Activated effector memory CD4-positive, alpha-beta T cell treated with anti-CD3 and anti-CD28 coated beads, Interleukin-2, amount 50 U/mL, for 16 hours (primary cell): ENCODE measurements at places on chromosomes 13 and 19.

DNA sequence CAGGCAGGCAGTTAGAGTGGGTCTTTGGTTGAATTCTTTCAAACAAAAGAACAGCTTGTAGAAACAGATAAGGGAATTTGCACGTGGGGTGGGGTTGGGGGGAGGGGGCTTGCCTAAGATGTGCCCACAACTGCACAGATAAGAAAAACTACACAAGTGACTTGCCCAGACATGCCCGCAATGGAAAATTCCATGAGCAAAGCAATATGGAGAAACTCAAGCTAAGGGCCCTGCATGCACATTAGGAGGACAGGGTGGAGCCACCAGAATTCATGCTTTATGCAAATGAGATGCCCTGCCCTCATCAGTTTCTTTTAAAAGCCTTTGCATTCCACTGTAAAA lies 755.6 kb upstream of the MIR17HG start:
- DNase-seq: no peak

- no peak for DNase-seq
Observed at GRCh38 chr19:17259118-17259780, 5.3 kb downstream of the USHBP1 start.

DNA sequence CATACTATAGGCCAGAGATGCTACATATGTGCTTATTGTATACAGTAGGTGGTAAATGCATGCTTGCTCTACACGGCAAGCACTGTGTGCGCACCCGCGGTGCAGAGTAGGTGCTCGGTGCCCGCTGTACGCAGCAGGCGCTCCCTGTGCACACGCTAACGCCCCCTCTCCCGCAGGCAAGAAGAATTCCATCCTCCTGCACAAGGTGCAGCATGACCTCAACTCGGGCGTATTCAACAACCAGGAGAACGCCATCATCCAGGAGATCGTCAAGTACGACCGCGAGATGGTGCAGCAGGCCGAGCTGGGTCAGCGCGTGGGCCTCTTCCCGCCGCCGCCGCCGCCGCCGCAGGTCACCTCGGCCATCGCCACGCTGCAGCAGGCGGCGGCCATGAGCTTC lies 17.7 kb downstream of the POLRMT start:
- no peak for DNase-seq

- no peak for DNase-seq
Observed at GRCh38 chr13:100566543-100566942, 22.0 kb downstream of the GGACT start.

- DNase-seq: no peak
Observed at GRCh38 chr19:32498648-32499200, 82.3 kb upstream of the PDCD5 start.

DNA sequence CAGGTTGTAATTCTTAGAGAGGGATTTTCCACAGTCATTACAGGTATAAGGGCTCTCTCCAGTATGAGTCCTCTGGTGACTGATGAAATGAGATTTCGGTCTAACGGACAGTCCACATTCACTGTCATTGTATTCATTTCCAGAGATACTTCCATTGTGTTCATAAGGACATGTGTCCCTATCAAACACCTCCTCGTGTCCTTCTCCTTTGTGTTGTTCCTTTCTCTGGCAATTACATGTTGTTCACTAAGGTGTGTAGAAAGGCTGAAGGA lies 10.5 kb upstream of the ZSCAN18 start:
- DNase-seq: no peak

GRCh38 chr19:50842130-50842529 lies 8.8 kb upstream of the KLK15 start:
- DNase-seq: no peak

- no peak for DNase-seq
Observed at GRCh38 chr13:31261241-31261640, 61.5 kb downstream of the B3GLCT start.

DNA sequence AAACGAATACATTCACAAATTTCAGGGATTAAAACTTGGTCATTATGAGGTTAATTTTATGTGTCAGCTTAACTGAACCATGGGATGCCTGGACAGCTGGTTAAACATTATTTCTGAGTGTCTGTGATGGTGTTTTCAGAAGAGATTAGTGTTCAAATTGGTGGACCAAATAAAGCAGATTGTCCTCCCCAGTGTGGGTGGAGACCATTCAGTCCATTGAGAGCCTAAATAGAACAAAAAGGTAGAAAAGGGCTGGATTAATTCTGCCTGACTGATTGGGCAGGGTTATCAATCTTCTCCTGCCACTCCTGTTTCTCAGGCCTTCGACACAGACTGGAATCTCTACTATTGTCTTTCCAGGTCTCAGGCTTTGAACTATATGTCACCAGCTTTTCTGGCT lies 203.8 kb upstream of the SLITRK6 start:
- DNase-seq: no peak

DNA sequence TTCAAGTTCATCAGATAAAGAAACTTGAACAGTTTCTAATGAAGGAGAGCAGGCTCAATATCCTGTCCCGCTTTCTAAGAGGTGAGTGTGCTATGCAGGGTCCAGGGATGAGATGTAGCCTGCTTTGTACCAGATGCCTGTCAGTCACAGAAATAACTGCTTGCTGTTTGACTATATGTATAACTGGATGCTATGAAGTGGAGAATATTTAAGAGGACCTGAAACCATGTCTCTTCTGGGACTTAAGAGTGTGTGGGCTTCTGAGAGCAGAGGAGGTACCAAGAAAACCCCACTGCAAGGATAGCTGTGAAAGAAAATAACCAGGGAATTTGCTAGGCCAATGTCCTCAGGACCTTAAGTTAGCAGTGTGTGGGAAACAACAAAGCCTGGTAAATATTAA lies 246.3 kb upstream of the RFC3 start:
- DNase-seq: no peak

GRCh38 chr19:46049597-46049996 lies 8.8 kb upstream of the IGFL4 start:
- no peak for DNase-seq

GRCh38 chr13:94610475-94610874 lies 8.8 kb downstream of the GPR180 start:
- DNase-seq: no peak

- no peak for DNase-seq
Observed at GRCh38 chr19:20444202-20444885, 121.2 kb downstream of the ZNF737 start.

DNA sequence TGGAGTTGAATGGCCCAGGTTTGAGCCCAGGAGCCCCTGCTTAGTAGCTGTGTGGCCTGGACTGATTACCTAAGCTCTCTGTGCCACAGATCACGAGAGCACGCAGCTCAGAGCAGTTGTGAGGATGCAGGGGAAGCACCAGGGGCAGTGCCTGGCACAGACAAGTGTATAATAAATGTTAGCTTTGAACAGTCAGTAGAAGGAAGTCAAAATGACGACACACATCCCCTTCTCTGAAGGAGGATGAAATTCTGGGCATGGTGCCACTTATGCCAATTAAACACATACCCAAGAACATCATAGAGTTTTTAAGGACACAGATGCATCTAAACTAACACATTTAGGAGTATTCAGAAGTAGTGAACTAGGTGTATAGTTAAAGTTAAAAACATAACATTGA lies 24.9 kb upstream of the SIGLEC11 start:
- DNase-seq: no peak

DNA sequence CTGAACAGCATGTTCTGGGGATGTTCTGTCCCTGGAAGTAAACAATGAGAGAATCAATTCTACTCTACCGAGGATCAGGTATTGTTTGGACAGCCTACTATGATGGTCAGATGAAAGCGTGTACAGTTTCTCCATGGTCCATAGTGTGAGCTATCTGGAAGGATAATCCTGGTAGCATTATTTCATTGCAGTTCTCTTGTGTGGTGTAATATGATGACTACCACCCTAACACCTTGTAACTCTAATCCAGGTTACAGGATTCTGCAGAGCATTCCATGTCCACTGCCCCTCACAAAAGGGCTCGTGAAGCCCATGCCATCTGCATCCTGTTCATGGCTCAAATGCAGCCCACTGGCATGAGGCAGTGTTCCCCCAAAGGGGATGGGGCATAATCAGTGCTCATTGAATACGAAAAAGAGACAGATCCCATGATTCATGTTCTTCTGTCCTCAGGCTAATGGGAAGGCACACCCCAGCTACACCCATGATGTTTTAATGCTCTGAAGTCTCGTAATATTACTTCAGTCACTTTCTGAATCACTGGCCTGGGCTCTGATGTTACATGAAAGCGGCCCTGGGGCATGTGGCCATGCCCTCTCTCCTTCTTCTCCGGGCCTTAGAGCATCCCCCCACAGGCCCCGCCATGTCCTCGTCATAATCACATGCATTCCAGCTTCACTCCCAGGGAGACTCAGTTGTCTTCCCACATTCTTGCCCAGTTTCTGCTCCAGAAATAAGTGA lies 68.4 kb downstream of the HSPH1 start:
- no peak for DNase-seq

DNA sequence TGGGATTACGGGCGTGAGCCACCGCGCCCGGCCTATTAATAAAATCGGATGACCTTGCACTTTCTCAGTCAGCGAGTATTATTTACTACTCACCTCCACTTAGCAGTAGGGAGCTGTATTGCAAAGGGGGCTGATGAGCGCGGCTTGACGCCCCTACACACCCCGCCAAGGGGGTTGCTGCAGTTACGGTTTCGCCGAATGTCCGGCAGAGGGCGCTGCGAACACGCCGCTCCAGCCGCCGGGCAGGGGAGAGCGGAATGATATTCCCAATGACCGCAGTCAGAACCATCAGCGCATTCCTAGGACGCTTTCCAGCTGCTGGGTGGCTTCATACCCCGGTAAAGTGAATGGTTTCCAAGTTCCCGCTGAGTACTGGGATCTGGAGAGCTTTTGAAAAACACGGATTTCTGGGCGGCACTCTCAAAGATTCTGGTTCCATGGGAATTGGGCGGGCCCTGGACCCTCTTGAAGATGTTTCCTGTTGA lies 30.0 kb upstream of the TPT1 start:
- DNase-seq: peak; percentile 82

GRCh38 chr19:13604902-13605586 lies 98.8 kb upstream of the CACNA1A start:
- no peak for DNase-seq

- no peak for DNase-seq
Observed at GRCh38 chr19:38661996-38662395, 14.5 kb downstream of the ACTN4 start.

DNA sequence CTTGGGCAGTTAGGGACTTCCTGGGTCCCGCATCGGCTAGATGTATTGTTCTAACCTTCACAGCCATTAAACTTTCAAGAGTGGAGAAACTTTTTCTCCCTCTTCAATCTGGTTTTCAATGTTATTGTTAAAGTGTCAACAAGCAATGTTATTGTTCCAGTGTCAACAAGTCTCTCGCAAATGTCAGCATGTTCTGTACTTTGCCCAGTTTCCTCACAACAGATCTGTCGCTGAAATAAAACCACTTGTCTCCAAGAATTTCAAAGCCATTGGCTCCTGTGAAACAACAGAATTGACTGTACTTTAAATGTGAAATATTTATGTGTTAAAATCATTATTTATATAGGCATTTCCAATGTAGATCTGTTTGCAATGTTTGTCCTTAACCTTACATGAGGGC lies 138.0 kb downstream of the ITGBL1 start:
- DNase-seq: no peak

- DNase-seq: peak; percentile 47
Observed at GRCh38 chr13:113915786-113916329, 52.0 kb upstream of the GAS6 start.

DNA sequence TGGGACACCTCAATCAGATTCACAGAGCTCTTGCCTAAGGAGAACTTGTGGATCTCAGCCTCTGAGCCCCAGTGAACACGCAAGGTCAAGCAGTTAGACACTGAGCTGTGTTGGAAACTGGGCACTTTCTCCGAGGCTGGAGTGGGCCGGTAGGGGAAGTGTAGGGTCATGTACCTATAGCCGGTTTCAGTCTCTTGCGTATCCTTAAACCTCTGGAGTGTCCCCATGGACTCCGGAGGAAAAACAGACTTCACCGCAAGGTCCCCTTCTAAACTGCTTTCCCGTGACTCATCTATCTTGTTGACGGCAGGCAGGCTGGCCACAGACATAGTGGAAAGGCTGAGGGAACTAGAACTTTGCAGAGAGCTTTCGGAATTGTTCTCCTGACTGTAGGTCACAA lies 11.3 kb downstream of the IQCN start:
- no peak for DNase-seq

DNA sequence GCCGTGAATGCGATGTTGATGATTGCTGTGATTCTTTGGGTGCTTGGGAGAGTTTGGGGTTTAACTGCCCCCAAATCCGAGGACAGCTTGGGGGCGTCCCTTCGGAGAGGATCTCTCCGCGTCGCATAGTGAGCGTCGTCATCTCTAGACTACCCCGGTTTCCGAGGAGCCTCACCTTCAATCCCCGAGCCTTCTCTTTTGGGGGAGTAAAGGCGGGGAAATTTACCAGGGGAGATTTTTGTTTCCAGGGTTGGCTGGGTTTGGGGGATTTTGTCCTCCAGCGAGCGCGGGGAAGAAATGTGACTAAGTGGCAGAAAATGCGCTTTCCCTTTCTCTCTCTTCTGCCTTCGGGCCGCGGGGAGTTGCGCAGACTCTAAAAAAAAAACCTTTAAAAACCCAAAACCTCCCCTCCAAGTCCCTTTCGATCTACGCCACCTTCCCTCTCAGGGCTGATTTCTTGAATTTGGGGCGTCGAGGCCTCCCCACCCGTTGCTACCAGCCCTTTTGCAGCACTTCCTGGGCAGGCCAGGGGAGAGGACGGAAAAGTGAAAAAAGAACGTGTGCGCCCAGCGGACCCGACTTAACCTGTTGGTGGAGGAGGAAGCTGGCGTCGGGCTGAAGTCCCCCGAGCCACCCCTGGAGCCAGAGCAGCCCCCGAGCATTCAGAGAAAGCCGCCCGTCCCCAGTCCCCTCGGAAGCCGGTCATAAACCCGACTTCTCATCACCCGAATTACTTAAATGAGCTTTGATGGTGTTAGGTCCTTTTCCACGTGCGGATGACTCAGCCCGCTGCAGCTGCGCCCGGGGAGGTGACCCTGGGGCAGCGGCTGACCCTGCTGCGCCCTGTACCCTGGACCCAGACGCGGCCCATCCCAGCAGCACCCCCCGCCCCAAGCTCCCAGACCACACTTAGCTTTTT lies 17.7 kb downstream of the NFIX start:
- DNase-seq: no peak

DNA sequence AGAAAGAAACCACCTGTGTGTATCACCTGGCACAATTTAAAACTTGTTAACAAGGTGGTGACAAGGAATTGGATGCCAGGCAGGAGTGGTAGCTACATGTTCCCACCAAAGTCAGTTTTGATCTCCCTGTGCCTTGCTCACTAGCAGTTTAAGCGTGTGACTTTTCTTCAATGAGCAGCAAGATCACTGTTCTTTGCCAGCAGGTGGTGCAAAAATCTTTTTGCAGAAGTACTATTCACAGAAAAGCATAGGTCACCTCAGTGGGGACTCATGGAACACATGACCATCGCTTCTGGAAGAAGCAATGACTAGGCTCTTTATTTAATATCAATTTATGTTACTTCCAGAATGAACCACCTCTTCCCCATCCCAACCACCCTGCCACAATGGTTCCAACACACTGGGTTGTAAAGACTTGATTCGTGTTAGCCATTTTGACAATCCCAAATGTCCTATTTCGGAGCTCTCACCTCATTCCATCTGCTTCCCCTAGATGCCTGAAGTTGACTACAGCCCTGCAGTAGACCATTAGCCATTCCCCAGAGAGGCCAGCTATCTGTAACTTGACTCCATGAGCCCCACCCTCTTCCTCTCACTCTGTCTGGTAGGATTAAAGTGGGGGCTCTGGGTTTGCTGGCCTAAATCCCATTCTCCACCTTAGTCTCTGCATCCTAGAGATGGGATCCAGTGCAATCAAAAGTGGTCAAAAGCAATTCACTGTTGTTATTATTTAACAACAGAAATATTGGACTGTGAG lies 59.1 kb upstream of the TNFRSF19 start:
- no peak for DNase-seq
